ENCODE measurements at places on chromosomes 3 and 15. TPM values are rescaled to one million over a fixed set of nuclear protein-coding genes. Genes with fewer than 3 reads are reported as not detected.

The B2M gene
- 4,634 TPM for total RNA-seq

The C15orf40 gene
- 10.6 TPM for total RNA-seq

The ABHD5 gene
- 43.8 TPM for total RNA-seq

GRCh38 chr3:26058901-26059321, 269.0 kb downstream of the OXSM start:
- H3K27ac ChIP-seq = no peak overlapping the region
- H3K36me3 ChIP-seq = no peaks in the 10 kb centered on the region
- H3K4me1 ChIP-seq = peaks cover 4% of the 10 kb centered on the region
- no peak overlapping the region for H3K4me3 ChIP-seq
- H3K27me3 ChIP-seq = no peaks in the 10 kb centered on the region

DNA sequence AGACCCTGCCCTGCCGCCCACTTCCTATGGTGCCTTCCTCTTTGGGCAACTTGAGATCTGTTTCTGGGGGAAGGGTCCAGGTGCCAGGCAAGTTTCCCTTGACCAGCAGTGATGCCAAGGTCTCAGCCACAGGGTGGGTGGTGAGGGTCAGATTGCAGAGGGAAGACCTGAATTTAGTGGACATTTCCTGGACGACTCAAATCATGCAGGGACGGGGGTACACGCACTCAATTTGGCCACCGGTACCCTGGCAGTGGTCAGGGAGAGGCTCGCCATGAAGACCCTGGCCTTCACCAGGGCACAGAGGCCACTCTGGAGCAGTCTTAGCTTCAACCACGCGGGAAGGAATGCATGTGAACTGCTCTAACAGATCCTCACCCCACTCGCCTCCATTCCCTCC, 1.5 kb upstream of the GRIP2 start:
- no peaks in the 10 kb centered on the region for H3K36me3 ChIP-seq
- no peaks in the 10 kb centered on the region for H3K4me1 ChIP-seq
- no peak overlapping the region for H3K4me3 ChIP-seq
- no peak overlapping the region for H3K27ac ChIP-seq
- DNase-seq = no peak
- no peaks in the 10 kb centered on the region for H3K27me3 ChIP-seq

DNA sequence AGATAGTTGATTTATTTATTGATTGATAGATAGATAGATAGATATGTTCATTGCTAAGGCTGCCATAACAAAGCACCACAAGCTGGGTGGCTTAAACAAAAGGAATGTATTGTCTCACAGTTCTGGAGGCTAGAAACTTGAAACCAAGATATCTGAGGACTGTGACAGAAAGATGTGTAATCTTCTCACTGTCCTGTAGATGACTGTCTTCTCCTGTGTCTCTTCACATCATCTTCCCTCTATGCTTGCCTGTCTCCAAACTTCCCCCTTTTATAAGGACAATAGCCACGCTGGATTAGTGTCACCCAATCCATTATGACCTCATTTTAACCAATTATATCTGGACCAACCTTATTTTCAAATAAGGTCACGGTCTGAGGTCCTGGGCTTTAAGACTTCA, 40.9 kb downstream of the GNB4 start:
- DNase-seq = no peak
- no peaks in the 10 kb centered on the region for H3K27me3 ChIP-seq
- no peak overlapping the region for H3K4me3 ChIP-seq
- no peak overlapping the region for H3K27ac ChIP-seq
- H3K4me1 ChIP-seq = no peaks in the 10 kb centered on the region

The MRPL3 gene
- total RNA-seq = 64.3 TPM

DNA sequence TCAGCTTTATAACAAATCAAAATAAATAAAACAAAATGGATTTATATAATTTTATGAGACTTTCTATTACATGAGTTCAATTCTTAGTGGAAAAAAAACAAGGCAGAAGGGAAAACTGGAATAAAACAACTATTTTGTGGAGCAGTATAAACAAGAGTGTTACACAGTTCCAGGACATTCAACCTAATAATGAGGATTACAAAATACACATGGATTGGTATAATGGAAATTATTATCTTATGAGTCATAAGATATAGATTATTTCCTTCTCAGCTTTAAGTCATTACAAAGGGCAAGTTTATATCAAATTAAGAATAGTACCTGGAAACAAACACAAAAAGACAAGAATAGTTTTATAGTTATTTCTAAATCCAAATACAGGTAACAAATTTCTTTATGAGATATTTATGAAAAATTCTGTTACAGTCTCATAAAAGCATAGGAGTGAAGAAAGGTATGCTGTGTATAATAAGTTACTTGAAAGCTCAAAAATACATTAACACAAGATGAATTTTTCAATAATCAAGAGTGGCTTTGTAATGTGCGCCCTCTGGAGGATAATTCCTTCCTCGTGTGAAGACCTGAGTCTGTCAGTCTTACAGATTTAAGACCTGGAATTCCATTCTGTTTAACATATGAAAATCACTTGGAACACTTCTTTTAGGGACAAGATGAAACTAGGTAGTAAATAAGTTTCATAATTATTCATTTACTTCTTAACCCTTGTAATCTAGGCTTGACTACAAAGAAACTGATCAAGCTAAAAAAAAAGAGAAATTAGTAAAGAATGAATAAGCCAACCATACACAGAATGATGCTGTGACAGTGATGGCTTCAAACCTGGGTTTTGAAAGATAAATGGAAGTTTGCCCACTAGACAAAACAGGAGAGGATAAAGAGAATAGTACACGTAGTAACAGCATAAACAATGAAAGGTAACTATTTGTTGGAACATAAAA, 9.5 kb downstream of the COPS2 start:
- H3K4me3 ChIP-seq = no peak overlapping the region
- H3K4me1 ChIP-seq = peaks cover 4% of the 10 kb centered on the region
- no peak overlapping the region for H3K27ac ChIP-seq
- H3K27me3 ChIP-seq = no peaks in the 10 kb centered on the region
- H3K36me3 ChIP-seq = no peaks in the 10 kb centered on the region
- no peak for DNase-seq

DNA sequence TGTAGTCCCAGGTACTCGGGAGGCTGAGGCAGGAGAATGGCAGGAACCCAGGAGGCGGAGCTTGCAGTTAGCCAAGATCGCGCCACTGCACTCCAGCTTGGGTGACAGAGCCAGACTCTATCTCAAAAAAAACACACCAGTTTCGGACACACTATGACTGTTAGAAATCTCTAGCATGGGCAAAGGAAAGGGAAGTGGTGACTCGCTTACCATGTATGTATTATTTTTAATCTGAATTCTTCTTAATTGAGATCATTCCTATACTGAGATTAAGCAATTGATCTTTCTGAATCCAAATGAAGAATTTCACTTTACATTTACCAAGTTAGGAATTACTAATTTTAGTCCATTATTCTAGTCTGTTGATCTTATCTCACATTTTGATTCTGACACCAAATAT, 459.2 kb upstream of the ALCAM start:
- no peak overlapping the region for H3K27ac ChIP-seq
- no peaks in the 10 kb centered on the region for H3K4me1 ChIP-seq
- no peak for DNase-seq
- H3K27me3 ChIP-seq = no peaks in the 10 kb centered on the region

The IL17RB gene
- total RNA-seq = 32.8 TPM

Data from transverse colon (tissue), 4 donors.